ENCODE measurements at places on chromosomes 5 and 9.

DNA sequence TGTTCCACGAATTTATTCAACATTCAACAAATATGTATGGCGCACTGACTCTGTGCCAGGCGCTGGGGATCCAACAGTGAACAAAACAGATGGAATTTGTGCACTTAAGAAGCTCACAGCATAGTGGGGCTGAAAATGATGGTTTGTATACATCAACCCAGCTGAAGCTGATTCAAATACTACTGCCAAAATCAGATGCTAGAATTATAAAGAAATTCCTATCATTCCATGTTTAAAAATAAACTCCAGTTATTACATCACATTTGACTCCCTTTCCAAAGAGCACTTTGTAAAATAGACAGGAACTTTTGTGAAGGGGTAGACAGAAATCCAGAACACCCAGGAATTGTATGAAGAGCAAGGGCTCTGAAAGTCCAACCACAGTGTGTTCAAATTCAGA, 54.1 kb downstream of the ZNF608 start:
- DNase-seq: no peak

DNA sequence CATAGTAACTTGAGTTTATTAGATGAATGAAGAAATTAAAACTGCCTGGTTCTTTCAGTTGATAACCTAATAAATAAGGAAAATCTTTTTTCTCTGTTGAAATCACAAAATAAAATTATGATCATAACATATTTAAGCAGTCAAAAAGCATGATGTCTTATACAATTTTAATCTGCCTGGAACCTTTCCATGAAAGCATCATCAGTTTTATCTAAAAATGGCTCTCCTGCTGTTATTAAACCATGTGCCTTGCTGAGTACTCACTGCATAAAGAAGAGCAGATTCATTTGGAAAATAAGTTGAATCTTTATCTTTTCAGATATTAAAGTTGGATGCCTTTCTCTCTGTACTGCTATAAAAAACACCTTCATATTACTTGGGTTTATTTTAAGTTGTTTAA, 148.8 kb downstream of the SLC24A2 start:
- DNase-seq: no peak

DNA sequence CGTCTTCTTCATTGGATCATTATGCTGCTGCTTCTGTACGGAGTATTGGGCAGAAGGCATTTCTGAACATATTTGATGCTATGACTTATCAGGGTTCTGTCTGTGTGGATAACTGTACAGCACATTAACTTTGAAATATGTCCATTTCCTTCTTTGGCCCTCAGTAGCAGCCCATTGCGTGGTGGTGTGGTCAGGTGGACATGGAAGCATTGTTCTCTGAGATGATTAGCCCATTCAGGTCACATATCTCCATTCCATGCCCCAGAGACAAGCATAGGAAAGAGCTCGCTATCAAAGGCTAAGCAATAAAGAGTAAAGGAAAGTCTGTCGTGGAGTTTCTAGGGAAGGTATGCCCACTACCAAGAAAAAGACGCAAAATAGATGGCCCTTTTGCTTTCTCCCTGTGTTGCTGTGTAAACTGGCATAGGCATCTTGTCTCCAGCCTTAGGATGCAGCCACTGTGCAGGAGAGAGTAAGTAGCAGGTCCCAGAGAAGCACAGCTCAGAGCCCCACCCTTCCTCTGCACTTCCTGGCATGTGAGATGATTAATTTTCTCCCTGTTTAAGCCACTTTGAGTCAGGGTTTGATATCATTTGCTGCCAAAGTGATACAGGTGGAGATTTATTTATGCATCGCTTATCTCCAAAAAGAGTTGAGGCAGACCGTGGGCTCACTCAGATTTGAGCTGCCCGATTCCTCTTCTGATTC, 221.9 kb downstream of the PDZD2 start:
- no peak for DNase-seq

GRCh38 chr5:78537821-78538220, 110.8 kb downstream of the LHFPL2 start:
- no peak for DNase-seq

DNA sequence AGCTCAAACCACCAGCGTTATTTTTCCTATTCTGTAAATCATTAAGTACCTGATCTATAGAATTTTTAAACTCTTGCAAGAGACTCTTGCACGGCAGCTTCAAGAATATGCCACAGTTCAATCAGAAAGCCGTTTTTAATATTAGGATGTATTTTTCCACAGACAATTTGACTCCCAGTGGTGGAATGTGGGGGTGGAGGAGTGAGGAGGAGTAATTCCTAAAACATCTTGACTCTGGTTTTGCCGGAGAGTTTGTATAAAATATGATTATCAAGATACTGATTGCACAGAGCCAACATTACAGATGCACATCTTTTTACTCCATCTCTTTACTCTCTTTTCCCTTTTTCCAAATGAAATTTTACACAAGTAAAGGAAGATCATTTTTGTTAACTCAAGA, 288.3 kb downstream of the ENC1 start:
- DNase-seq: no peak

DNA sequence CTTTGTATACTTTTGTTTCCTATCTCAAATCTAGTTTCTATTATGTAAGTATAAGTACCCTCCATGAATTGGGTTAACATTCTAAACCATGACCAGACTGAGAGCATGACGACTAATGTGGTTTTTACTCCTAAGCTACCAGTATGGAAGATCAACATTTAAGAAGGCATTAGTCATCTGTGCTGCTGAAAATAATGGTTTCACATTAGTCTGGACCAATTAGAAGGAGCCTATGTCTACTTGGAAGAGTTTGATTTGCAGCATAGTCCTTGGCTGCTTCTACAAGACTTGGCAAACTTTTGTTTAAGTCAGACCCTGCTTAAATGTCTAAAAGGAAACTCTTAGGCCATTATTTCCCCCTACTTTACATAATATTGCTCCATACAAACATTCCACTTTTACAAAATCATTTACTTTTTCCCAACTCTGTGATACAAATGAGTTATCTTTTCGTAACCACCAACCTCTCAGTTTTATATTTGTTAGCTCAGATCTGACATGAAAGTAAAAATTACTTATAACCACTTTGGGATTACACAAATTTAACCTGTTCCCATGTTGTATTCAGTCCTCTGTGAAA, 186.7 kb downstream of the COMMD10 start:
- DNase-seq: no peak

DNA sequence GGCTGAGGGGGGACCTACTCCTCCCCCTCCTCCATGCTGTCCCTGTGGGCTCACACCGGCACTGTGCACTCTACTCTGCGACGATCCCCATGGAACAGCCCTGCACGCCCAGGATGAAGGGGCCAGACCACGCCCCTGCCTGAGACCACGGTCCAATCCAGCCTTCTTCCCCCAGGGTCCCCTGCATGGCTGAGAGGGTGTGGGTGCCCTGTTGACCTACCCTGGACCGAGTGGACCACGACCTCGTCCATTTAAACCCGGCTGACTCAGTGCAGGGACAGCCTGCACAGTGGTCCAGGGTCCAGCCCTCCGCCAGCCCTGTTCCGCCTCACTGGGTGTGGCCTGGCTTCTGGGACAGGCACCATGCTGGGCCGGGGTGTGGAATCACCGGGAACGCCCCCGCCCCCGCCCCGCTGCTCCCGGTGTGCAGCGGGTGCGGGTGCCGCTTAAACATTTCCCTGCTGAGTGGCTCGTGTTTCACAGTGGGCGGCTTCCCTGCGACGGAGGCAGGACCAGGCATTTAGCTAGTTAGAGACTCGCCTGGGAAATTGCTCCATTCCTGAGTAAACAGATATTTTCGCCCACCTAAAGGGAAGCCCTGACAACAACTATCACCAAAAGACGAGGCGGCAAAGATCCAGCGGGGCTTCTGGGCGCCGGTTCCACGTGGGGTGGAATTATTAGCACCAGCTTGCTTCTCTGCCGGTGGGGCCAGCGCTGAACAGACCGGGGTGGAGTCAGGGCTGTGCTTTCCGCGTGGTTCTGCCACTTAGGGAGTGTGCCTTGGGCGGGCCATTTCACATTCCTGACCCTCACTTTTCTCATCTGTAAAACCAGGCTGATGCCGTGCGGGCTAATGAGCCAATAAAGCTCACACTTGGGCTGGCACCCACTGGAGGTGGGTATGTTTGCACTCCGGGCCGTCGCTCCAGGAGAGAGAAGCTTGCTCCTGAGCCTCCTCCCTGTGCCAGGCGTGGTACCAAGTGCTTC, 22.6 kb downstream of the DBH start:
- DNase-seq: no peak

DNA sequence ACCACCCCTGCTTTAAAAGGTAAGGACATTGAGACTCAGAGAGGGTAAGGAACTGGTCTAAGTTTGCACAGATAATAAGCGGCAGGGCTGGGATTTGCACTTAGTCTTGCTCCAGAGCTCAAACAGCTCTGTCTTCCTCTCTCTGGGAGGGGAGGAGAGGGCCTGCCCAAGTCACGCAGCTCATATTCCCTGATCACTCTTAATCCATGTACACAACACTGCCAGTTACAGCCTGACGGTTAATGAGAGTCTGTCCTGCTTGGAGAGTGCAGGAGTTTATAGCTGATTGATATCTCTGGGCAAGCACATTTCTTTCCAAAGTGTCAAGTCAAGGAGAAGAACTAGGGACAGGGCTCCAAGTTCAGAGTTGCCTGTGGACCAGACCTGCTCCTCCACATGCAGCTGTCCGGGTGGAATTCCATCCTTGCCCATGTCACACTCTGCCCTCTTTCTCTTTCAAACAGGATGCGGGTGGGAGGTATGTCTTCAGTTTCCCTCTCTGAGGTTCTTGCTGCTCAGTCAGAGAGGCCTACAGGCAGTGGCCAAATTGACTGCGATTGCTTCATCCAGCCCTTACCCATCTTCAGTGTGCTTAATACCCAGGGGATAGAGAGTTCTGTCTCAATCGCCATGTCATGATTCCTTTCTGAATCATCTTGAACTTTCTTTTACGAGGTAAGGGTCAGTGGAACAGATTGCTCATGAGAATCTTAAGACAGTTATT, 54.5 kb downstream of the GALNT12 start:
- DNase-seq: no peak

- no peak for DNase-seq
Observed at GRCh38 chr5:181149806-181150733, 2.7 kb downstream of the OR2V2 start.

All from T-helper 1 cell (primary cell).